ENCODE measurements at places on chromosomes 2 and 18.
A peak's percentile ranks its signal among the peaks of the same experiment; 100 is the strongest.

GRCh38 chr2:61710711-61711110, 143.1 kb downstream of the FAM161A start:
- no peak for DNase-seq
- no peak overlapping the region for H3K27ac ChIP-seq
- H3K36me3 ChIP-seq = no peaks in the 10 kb centered on the region
- H3K4me3 ChIP-seq = no peak overlapping the region
- no peaks in the 10 kb centered on the region for H3K27me3 ChIP-seq

DNA sequence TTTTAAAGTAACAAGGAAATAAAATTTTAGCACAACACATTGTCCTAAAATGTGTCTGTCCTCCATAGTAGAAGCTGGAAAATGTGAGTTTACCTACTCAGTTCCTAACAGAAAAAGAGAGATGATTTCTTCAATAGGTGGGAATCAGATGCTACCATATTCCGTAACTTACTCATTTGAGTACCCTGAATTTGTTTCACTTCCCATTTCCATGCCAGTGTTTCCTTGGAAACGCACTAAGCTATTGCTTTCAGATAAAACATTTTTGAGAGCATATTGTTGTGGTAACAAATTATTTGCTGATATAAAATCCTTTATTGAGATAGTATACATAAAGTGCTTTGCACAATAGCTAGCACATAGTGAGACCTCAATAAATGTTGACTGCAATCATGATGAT, 137.5 kb upstream of the BARD1 start:
- no peaks in the 10 kb centered on the region for H3K27me3 ChIP-seq
- no peak overlapping the region for H3K4me3 ChIP-seq
- no peak for DNase-seq

- DNase-seq = no peak
- no peak overlapping the region for H3K27ac ChIP-seq
- no peaks in the 10 kb centered on the region for H3K4me1 ChIP-seq
- no peaks in the 10 kb centered on the region for H3K36me3 ChIP-seq
- H3K4me3 ChIP-seq = no peak overlapping the region
These were observed 161.0 kb downstream of the DDX1 start for GRCh38 chr2:15752552-15753232.

GRCh38 chr18:5646739-5647138, 102.9 kb upstream of the EPB41L3 start:
- H3K4me3 ChIP-seq = no peak overlapping the region
- no peak overlapping the region for H3K27ac ChIP-seq
- no peaks in the 10 kb centered on the region for H3K36me3 ChIP-seq
- no peaks in the 10 kb centered on the region for H3K4me1 ChIP-seq
- peaks cover 26% of the 10 kb centered on the region for H3K27me3 ChIP-seq

DNA sequence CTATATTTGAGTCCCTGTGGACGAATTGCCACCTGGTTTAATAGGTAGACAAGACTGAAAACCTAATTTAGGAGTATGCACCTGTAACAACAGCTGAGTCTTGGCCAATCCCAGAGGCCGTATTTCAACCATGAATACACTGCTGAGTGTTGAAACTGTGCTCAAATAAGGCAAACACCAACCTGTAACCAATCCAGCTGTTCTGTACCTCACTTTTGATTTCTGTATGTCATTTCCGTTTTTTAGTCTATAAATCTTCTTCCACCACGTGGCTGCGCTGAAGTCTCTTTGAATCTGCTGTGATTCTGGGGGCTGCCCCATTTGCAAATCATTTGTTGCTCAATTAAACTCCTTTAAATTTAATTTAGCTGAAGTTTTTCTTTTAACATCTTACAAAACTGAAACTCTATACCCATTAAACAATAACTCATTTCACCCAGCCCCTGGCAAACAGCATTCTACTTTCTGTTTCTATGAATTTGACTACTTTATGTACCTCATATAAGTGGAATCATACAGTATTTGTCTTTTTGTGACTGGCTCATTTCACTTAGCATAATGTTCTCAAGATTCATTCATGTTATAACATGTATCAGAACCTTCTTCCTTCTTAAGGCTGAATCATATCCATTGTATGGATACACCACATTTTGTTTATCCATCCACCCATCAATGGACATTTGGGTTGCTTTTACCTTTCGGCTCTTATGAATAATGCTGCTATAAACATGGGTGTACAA, 7.5 kb upstream of the YPEL5 start:
- peaks cover 29% of the 10 kb centered on the region for H3K27me3 ChIP-seq
- H3K27ac ChIP-seq = peak overlapping the region; percentile 37
- H3K4me3 ChIP-seq = no peak overlapping the region
- H3K36me3 ChIP-seq = no peaks in the 10 kb centered on the region
- DNase-seq = no peak
- peaks cover 10% of the 10 kb centered on the region for H3K4me1 ChIP-seq

- H3K36me3 ChIP-seq = no peaks in the 10 kb centered on the region
- no peak overlapping the region for H3K4me3 ChIP-seq
- H3K4me1 ChIP-seq = no peaks in the 10 kb centered on the region
- no peak overlapping the region for H3K27ac ChIP-seq
These were observed 267.1 kb downstream of the RAD51AP2 start for GRCh38 chr2:17251171-17251570.

DNA sequence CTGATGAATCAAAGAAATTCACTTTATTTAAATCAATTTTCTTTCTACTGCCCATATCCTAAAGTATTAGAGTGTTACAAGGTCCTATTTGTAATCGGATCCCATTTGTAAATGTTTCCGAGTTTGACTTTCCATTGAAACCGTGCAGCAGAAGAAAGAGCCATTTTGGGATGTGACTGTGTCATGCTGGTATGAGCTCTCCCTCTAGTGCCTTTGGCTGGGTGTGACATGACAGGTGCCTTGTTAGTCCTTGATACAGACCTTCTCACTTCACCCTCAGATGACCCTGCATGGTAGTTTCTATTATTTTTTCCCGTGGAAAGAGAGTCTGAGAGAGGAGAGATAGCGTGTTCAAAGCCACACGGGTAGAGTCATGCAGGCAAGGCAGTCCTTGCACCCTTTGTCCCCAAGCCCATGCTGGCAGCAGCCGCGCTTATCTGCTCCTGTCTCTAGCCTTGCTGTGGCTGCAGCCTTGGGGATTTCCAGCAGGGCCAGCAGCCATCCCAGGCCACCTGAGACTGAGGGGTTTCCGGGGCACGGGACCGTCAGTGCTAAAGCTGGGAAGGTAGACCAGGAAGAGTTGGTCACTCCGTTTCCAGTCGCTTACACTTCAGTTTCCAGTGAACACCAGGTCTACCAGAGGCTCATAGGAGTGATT, 21.4 kb downstream of the CHMP1B start:
- no peak overlapping the region for H3K27ac ChIP-seq
- no peak overlapping the region for H3K4me3 ChIP-seq
- H3K36me3 ChIP-seq = no peaks in the 10 kb centered on the region
- peaks cover 2% of the 10 kb centered on the region for H3K4me1 ChIP-seq
- DNase-seq = no peak
- no peaks in the 10 kb centered on the region for H3K27me3 ChIP-seq

DNA sequence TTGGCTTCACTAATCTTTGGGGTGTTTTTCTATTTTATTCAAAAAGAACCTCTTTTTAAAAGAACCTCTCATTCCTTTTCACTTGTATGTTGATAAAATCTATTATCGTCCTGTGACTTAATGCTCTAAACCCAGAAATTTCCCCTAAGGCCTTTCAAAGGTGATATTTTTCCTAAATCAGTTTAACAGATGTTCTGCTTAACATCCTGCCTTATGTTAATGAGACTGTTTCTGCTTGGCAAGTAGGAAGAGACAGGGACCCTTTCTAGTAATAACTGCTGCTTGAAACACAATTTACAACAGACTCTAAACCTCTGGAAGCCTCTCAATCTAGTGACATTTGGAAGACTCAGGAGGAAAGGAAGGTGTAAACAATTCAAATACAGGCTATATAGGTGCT, 128.8 kb downstream of the KCNJ3 start:
- no peak for DNase-seq
- no peaks in the 10 kb centered on the region for H3K27me3 ChIP-seq
- H3K36me3 ChIP-seq = no peaks in the 10 kb centered on the region
- H3K27ac ChIP-seq = no peak overlapping the region

- no peaks in the 10 kb centered on the region for H3K4me1 ChIP-seq
- H3K27me3 ChIP-seq = no peaks in the 10 kb centered on the region
- no peak for DNase-seq
- no peaks in the 10 kb centered on the region for H3K36me3 ChIP-seq
- H3K4me3 ChIP-seq = no peak overlapping the region
These were observed 154.3 kb downstream of the TCF4 start for GRCh38 chr18:55433648-55434047.

- no peak overlapping the region for H3K27ac ChIP-seq
- H3K4me1 ChIP-seq = no peaks in the 10 kb centered on the region
- no peaks in the 10 kb centered on the region for H3K36me3 ChIP-seq
- DNase-seq = no peak
- H3K4me3 ChIP-seq = no peak overlapping the region
- no peaks in the 10 kb centered on the region for H3K27me3 ChIP-seq
These were observed 824.4 kb downstream of the LRP1B start for GRCh38 chr2:141306368-141306767.

GRCh38 chr2:50712569-50712968, 319.4 kb downstream of the NRXN1 start:
- no peak overlapping the region for H3K27ac ChIP-seq
- H3K36me3 ChIP-seq = no peaks in the 10 kb centered on the region
- no peaks in the 10 kb centered on the region for H3K4me1 ChIP-seq
- H3K4me3 ChIP-seq = no peak overlapping the region

GRCh38 chr2:64393383-64394010, 60.5 kb upstream of the LGALSL start:
- H3K27ac ChIP-seq = no peak overlapping the region
- peaks cover 13% of the 10 kb centered on the region for H3K27me3 ChIP-seq
- H3K4me3 ChIP-seq = no peak overlapping the region

DNA sequence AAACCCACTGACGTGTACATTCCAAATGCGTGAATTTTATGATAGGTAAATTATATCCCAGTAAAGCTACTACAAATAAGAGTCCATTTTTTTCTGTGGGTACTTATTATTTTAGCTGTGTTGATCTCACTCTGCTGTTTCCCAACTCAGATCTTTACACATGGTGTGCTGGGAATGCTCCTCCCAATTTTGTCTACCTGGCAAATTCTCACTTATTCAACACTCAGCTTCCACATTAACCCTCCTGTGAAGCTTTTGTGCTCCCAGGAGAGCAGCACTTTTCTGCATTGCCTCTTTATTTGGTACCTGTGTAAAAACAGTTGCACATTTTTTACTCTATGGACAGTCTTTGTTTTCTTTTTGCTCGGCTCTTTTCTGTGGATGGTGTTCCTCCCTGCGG, 38.6 kb upstream of the ATP5MC3 start:
- H3K4me1 ChIP-seq = no peaks in the 10 kb centered on the region
- H3K36me3 ChIP-seq = no peaks in the 10 kb centered on the region
- no peak overlapping the region for H3K27ac ChIP-seq
- no peak overlapping the region for H3K4me3 ChIP-seq
- no peak for DNase-seq

DNA sequence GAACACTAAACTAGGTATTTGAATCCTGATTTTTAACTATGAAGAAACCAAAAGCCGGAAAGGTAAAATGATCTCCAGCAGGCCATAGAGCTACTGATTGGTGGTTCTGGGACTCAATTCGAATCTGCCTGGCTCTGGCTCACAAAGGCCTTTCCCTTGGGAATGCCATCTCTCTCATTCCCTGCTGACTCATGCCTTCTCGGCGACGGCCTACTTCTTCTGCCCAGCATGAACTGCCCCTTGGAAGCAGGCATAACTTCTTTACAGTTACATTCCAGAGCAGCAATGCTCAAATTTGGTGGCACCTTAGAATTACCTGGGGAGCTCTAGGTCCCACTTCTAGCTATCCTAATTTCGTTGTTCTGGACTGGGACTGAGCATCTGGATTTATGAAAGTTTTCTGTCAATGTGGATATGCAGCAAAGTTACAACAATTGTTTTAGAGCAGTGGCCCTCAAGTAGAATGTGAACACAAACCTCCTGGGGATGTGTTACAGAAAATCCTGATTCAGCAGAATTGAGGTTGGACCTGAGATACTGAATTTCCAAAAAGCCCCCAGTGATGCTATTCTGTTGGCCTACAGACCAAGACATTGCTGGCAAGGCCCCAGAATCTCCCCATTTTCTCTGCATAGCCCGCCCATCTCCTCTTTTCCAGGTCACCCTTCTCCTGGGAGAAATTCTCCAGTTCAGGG, 261.1 kb downstream of the CNTNAP5 start:
- no peak overlapping the region for H3K4me3 ChIP-seq
- no peak overlapping the region for H3K27ac ChIP-seq
- no peaks in the 10 kb centered on the region for H3K36me3 ChIP-seq
- DNase-seq = no peak
- H3K4me1 ChIP-seq = no peaks in the 10 kb centered on the region
- H3K27me3 ChIP-seq = no peaks in the 10 kb centered on the region

DNA sequence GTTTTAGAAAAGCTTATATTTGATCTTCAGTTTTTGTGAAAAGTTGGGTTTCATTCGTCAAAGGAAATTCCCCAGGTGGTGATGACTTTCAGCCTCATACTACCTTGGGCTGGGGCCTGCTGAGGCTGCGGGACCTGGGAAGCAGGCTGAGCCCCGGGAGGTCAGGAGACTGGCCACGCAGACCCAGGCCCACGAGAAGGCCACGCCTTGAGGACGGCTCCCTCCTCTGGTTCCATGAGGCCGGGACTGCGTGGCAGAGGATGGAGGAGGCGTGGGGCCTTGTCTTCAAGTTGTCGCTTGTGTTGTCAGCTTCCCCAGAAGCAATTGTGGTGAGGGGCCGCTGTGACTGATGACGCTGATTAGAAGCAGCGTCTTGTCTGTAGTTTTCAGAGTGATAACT, 11.8 kb downstream of the CNDP2 start:
- no peak overlapping the region for H3K4me3 ChIP-seq
- H3K27ac ChIP-seq = no peak overlapping the region
- H3K27me3 ChIP-seq = no peaks in the 10 kb centered on the region
- DNase-seq = no peak
- H3K4me1 ChIP-seq = peaks cover 21% of the 10 kb centered on the region

GRCh38 chr2:98713332-98714015, 17.5 kb downstream of the MGAT4A start:
- H3K27ac ChIP-seq = peak overlapping the region; percentile 93
- H3K4me1 ChIP-seq = peaks cover 69% of the 10 kb centered on the region
- H3K4me3 ChIP-seq = peak overlapping the region; percentile 67

GRCh38 chr2:173590276-173590861, 235.7 kb downstream of the CDCA7 start:
- no peak overlapping the region for H3K27ac ChIP-seq
- H3K4me1 ChIP-seq = no peaks in the 10 kb centered on the region
- H3K36me3 ChIP-seq = no peaks in the 10 kb centered on the region
- H3K27me3 ChIP-seq = peaks cover 21% of the 10 kb centered on the region

DNA sequence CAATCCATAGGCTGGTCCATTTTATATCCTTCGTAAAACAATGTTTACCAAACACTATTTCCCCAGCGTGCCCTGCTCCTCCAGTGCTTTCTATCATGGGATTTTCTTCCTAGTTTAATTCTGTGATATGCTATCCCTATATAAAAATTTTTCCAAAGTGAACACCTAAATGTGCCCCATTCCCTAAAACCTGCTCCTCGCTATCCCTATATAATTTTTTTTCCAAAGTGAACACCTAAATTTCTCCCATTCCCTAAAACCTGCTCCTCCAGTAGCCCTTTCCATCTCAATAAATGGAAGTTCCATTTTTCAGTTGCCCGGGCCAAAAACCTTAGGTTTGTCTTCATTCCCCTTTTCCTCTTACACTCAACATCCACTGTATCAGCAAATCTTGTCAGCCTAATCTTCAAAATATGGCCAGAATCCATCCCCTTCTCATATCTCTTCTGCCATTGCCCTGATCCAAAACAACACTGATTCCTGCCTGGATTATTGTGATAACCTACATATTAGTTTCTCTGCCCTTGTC, 26.1 kb downstream of the APOB start:
- H3K4me1 ChIP-seq = no peaks in the 10 kb centered on the region
- no peak overlapping the region for H3K27ac ChIP-seq
- H3K36me3 ChIP-seq = no peaks in the 10 kb centered on the region
- H3K4me3 ChIP-seq = no peak overlapping the region
